ENCODE measurements at places on chromosomes 11 and 22.

DNA sequence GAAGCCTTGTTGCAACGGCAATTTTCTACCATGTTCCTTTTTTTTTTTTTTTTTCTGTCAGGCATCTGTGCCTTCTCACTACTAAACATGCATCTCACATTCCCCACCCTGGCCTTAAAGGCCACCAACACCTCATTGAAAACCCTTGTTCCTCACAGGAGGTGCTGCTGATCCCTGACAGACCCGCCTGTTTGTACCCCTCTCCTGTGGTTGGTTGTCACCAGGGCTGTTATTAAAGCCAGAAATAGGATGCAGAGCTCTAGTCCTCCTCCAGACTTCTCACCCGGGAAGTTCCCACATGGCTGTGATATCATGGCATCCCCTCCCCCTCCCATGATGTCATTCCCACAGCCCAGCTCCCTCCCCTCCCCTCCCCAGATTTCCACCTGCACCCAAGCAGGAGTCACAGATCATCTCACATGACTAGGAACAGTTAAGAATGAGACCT is 302.8 kb upstream of the NCAM1 start:
- no peak for DNase-seq

DNA sequence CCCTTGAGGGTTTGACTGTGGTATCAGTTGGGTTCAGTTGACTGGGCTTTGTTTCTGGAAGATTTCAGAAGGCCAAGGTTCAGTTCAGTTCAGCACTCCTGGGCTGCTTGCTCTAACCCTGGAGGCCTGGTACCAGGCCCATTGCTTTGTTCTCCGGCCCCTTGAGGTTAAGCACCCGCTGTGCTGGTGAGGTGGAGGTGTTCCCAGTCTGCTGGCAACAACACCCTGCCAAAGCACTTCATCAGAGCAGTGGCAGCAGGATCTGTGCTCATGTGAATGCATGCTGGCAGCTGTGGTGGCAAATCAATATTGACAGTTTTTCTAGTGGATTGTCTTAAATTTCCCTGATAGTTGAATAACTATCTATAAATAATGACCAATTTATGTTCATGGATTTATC is 3.8 kb upstream of the SCGB1D1 start:
- no peak for DNase-seq

GRCh38 chr22:23401910-23402274 is 178.2 kb downstream of the IGLL1 start:
- peak; percentile 40 for DNase-seq

DNA sequence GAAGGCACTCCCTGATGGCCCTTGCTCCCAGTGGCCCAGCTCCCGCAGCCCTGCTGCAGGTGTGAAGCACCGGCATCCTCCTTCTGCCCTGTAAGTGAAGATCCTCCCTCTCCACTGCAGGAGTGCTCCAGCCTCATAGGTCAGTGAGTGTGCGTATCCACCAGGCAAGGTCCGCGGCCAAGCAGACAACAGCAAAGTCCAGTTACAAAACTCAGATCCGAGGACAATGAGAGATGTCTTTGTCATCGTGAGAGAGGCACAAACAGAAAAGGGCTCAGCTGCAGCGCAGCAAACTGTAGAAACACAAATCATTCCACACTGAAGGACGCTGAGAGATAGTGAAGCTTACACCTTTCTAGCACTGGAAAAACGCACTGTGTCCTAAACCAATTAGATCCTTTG is 46.1 kb downstream of the MYH9 start:
- DNase-seq = no peak

- no peak for DNase-seq
Observed at GRCh38 chr11:69297787-69298266, 3.9 kb downstream of the MYEOV start.

- no peak for DNase-seq
Observed at GRCh38 chr11:83715927-83716535, 429.9 kb upstream of the CCDC90B start.

DNA sequence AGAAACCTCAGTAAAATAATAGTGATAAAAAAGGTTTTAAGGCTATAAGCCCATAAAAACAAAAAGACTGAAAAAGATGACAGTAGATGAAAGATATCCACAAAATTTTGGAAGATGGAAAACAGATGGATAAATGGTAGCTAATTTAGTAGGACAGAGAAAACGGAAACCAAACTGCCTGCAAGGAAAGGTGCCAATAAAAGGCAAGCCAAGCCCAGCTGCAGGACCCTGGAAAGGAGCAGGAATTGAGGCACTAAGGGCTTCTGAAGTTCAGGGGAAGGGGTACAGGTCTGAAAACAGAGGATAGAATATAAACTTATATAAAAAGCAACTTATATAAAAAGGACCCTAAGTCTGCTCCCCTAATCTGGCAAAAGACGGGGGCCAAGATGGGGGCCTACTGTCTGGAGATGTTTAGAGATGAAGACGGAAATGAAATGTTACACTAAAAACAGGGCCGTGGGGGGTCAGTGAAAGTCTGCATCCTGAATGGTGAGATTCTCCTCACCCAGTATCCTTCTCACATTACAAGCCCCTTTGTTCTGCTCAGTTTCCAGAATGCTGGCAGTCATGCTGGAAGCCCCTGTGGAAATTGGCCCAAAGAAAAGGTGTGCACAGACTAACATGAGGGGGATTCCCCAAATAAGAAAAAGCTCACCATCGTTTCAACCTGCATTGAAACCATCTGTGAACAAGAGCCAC is 269.3 kb upstream of the PITPNB start:
- DNase-seq = no peak

DNA sequence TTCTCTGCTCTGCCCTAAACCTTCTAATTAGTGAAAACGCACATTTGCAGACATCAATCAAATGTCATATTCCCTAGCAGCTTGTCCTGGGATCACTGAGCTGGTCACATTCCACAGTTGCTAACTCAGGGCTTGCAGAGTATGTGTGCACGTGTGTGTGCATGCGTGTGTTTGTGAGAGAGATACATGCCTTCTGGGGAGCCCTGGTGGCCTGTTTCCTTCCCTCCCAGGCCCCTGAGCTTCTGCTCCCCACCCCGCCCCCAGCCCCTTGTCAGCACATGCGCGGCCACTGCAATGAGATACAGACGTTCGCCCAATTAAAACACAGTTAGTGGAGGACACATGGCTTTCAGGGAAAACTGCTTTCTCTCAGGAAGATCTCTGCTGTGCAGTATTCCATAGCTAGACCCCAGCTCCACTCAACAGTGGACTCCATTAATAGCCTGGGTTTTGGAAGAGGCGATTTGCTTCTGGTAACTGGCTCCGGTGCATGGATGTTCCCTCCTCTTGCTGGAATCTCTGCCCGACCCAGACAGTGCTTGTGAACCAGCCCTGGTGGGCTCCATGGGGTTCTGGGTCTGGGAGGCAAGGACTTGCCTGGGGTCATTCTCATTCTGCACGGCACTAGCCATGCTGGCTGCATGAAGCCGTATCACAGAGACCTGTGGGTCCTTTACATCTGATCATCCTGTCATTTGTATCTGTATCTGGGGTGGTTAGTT is 17.7 kb downstream of the LRP5 start:
- no peak for DNase-seq

GRCh38 chr11:118897721-118898310 is 14.1 kb downstream of the CXCR5 start:
- DNase-seq = no peak

- no peak for DNase-seq
Observed at GRCh38 chr11:91513734-91514133, 710.9 kb upstream of the FAT3 start.

DNA sequence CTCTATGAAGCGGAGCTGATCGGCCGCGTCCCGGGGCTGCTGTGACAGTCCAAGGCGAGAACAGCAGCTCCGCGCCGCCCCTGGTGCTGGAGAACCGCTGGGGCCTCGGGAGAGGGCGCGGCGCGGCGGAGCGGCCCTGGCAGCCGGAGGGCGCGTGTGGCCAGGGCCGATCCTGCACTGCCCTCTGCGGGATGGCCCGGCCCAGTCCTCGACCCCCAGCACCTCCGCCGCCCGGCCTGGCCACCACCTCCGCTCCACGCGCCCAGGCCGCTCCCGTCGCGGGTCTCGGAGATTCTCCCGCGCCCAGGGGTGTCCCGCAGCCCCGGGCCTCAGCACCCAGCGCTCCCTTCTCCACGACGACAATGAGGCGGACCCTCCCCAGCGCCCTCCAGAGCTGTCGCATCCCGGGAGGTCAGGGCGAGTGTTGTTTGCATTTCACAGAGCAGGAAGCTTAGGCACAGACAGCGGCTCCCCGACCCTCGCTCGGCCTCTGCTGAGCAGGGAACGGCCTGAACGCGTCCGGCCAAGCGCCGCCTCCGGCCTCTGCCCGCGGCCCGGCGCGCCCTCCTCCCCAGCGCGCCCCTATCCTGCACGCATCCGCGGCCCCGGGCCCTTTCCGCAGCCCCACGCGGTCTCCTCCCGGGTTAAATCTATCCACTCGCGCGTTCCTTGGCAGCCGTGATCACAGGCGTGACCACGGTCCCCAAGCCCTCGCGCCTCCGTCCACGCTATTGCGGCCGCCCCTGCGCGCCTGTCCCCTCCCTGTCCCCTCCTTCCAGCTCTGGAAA is 109.7 kb downstream of the WNT7B start:
- no peak for DNase-seq

DNA sequence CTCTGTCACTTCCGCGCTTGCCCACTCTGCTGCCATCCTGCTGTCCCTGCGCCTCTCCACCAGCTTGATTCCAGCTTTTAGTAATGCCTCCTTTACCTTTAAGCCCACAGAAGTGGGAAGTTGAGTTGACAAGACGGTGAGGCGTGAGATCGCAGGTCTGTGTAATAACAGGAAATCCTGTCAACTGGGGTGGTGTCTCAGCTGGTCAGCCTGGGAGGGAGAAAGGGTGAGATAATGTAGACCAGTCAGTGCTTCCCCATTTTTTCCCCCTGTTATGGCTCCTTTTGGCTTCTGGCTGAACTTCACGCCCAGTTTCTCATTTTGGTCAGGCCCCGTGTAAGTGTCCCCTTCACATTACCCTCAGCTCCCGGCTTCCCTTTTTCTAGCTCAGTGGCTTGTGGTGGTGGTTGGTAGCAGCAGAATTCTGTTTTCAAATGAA is 98.9 kb downstream of the TRAF6 start:
- no peak for DNase-seq

All from HAP-1 (cell line).